ENCODE measurements at places on chromosomes 7 and 10.

DNA sequence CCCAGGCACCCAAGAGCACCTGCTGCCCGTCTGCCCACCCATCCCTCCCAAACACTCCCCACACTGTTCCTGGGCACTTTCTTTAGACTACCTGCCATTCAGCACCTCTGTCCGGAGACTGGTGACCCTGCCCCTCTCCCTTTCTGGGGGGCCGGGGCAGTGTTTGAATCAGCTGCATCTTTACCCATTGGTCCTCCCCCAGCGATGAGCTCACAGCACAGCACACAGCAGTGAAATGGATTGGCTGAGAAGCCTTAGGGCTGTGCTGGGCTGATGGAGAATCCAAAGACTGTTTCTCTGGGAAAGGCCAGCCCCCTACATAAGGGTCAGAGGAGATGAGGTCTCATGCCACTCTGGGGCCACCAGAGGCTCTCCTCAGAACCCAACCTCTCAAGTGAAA is 40.2 kb downstream of the VWA2 start:
- DNase-seq = no peak

DNA sequence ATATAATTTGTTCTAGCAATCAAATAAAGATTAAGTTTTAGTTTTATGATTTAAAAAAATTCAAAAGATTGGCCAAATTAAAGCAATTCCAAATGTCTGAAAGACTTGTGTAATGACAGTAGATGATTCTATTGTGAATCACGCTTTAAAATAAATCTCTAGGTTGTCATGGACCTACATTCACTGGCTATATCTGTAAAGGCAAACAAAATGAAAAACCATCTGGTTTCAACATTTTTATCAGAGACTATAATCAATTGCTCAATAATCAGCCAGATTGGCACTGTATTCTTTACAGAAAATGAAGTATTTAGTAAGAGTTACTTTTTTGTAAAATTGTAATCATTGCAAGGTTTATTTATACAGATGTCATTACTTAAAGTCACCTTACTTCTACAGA is 60.7 kb downstream of the DGKB start:
- no peak for DNase-seq

DNA sequence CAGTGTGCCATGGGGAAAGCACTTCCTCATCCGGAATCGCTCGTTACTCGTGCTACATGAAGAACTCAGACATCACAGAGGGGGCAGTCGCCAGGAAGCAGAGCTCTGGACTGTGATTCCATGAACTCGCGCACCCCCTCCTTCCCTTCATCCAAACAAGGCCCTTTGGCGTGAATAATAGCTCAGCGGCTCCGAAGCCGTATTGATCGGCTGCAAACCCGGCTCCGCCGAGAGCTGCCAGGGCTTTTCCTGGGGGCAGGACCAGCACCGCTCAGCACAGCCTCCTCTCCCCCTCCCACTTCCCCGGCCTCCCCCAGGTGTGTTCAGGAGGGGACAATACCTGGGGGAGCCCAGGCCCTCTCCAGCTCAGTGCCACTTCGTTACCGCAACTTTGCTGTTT is 129.0 kb upstream of the TCF7L2 start:
- DNase-seq = no peak

GRCh38 chr10:54985732-54986131 is 184.7 kb upstream of the PCDH15 start:
- DNase-seq = peak; percentile 7

GRCh38 chr10:120987359-120987758 is 136.2 kb downstream of the WDR11 start:
- DNase-seq = no peak

GRCh38 chr10:3803927-3804741 is 19.1 kb upstream of the KLF6 start:
- DNase-seq = no peak

- DNase-seq = no peak
Measured at GRCh38 chr10:78623578-78624215, 445.1 kb upstream of the ZMIZ1 start.

- DNase-seq = no peak
Measured at GRCh38 chr10:128035557-128035973, 90.7 kb downstream of the MKI67 start.

GRCh38 chr10:120732067-120732466 is 119.1 kb upstream of the WDR11 start:
- no peak for DNase-seq

- DNase-seq = no peak
Measured at GRCh38 chr10:59063491-59063890, 113.0 kb upstream of the PHYHIPL start.

GRCh38 chr7:74023092-74023536 is 4.9 kb upstream of the ELN start:
- no peak for DNase-seq

DNA sequence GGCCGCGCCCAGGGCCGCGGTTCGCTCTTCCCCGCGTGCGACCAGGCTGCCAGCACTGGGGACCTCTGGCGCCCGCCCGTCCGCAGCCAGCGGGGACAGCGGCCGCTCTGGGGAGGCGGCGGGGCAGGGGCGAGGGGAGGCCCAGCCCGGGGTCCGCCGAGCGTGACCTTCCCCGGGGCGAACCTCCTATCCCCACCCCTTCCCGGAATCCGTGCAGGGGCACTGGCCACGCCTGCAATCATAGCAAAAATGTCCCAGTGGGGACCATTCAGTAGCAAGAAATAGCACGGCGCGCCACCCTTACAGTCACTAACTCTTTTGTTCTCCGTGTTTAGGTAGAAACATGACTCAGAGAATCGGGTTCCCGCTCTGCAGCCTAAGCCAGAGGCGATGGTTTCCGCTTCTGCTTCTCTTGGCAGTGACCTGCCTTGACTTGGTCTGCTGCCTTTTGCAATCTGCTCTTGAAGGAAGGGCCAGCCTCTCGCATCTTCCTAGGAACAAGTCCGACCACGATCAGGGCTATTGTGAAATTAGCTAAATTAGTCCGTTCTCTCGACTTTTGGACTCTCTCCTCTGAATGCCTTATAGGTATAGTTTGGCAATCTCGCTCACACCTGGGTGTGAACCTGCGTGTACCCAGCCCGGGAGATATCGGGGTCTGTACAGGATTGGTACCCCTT is 79.3 kb upstream of the ACBD5 start:
- no peak for DNase-seq

DNA sequence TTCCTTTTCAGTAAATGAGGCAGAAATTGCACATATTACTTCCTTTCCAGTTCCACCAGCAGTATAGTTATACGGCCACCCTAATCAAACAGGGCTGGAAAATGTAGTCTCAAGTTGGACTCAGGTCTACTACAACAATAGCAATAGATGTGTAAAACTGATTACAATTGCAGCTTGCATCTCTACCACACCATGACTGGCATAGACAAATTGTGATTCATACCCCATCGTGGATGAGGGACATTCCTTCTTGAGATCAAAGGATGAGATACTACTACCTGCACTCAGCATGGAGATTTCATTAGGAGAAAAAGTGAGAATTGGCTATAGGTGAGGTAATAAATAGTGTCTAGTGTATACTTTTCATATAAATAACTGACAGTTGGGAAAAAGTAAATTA is 1220.8 kb downstream of the TYW1 start:
- no peak for DNase-seq

DNA sequence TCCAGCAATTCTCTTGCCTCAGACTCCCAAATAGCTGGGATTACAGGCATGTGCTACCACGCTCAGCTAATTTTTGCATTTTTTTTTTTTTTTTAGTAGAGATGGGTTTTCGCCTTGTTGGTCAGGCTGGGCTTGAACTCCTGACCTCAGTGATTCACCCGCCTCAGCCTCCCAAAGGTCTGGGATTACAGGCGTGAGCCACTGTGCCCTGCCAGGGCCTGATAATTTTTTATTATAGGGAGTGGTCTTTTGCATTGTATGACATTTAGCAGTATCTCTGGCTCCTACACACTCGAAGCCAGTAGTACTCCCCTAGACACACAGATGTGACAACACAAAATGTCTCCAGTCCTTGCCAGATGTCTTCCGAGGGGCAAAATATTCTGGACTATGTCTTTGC is 124.0 kb downstream of the DKK1 start:
- no peak for DNase-seq

DNA sequence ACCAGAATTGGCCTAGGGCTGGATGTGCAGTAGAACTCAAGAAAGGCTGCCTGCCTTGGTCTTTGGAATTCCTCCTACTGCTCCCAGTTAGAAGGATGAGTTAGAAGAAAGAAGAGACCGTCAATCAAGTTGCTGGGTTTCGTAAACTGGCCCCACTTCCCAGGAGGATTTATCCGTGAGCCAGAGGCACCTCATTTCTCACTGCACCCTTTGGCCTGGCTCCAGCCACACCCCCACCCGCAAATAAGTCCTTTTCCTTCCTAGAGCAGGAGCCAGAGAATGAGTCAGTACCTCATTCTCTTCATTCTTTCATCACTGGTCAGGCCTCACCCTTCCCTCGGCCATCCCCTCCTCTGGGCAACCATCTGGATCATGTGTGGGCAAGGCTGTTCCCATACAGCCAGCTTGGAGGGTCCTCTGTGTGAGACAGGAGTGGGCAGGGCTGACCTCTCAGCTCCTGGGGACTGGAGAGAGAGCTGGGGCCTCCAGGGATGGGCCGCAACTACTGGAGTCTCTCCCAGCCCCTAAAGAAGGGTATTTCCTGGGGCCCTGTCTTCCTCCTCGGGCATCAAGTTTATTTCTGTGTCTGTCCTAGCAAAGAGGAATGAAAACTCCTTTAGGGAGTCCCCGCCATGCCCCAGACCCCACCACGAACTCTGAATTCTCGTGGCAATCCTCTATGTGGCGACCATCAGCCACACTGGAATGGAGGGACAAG is 87.2 kb upstream of the DUSP5 start:
- no peak for DNase-seq

DNA sequence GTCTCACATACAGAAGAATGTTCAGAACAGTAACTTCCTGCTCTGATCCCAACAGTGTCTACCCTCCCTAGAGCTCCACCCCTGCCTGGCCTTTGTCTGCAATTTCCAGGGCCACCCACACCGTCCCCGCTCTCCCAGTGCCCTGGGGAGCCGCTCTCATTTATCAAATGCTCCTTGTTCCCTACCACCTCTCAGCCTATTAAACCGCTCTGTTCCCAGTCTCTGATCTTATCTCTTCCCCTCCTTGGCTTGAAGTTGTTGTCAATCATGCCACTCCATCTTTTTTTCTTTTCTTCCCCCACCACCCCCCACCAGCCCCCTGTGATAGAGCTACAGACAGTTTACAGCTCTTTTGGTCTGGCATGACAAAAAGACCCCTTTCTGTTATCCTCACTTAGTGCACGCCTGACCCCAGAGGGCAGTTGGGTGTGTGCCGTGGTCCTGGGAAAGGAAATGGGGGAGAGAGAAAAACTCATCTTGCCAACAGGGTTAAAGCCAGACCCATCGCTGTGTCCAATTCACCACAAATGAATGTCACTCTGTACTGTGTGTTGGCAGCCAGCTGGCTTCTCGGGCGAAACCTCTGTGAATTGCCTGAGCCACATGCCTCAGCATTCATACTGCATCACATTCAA is 28.8 kb upstream of the HECTD2 start:
- no peak for DNase-seq

DNA sequence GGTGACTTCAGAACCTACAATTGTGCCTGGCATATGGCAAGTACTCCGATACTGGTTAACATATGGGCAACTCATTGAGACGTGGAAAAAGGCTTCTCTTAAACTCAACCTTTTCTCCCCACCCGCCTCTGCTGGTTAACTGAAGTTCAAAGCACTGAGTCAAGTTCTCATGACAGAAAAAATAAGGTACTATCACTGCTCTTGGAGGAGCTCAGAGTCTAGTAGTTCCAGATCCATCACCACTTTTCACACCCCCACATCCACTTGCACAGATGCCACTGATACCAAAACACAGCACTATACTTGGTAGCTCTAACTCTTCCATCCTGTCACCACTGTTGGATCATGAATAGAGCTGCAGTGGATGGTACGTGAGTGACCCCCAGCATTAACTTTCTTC is 36.2 kb downstream of the CCDC6 start:
- no peak for DNase-seq

GRCh38 chr7:149476791-149477190 is 15.9 kb upstream of the ZNF777 start:
- no peak for DNase-seq
